Neuronal stem cell (in vitro differentiated cells): ENCODE measurements at places on chromosomes 11 and 22.

DNA sequence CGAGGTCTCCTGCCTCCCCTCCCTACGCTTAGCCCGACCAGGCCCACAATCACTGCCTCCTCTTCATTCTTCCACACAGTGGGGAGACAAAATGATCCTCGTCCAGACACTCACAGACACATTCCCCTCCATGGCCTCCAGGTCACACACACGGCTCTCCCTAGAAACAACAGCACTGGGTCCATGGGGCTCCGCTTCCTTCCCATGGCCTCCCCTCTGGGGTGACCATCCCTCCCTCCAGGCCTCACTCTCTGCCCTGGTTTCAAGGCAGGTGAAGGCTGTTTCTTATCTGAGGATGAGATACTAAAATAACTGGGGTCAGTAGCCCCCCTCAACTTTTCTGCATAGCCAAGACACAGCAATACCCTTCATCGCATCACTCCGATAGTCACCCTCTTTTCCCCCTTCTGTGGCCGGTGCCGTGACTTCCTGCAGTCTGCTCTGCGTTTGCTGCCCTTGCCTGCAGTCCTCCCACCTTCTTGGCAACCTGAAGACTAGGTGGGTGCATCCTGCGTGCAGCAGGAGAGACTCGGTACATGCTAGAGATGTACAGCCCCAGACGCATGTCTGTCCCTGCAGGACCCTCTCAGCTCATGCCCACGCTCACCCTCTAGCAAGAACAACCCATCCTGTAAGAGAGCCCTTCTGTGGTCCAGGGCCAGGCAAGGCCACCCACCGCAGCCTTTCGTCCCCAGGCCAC is 55.8 kb downstream of the CD6 start:
- DNase-seq = no peak

DNA sequence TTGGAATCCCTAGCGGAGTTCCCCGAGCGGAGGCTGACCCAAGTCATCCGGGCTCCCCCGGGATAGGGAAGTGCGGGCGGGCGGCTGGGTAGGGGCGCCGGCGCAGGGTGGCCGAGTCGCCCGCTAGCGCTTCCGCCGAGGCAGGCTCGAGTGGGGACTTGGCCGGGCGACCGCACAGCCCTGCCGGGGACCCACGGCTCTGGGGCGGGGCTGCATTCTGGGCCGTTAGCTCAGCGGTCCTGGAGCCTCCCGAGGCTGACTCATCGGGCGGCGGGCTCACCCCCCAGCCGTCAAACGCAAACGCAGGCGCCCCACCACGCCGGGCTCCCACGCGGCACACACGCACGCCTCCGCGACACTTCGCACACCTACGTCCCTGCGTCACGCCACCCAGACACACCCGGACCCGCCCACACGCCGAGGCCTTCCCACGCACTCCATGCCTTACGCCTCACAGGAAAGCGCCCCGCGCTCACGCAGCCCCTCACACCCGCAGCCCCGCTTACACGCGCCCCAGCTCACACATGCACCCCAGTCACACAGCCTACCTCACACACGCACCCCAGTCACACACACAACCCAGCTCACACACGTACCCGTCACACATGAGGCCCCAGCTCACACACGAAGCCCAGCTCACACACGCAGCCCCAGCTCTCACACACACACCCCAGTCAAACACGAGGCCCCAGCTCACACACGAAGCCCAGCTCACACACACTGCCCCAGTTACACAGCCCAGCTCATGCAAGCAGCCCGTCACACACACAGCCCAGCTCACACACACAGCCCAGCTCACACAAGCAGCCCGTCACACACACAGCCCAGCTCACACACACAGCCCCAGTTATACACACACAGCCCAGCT is 1.2 kb downstream of the PHLDB1 start:
- DNase-seq = no peak

DNA sequence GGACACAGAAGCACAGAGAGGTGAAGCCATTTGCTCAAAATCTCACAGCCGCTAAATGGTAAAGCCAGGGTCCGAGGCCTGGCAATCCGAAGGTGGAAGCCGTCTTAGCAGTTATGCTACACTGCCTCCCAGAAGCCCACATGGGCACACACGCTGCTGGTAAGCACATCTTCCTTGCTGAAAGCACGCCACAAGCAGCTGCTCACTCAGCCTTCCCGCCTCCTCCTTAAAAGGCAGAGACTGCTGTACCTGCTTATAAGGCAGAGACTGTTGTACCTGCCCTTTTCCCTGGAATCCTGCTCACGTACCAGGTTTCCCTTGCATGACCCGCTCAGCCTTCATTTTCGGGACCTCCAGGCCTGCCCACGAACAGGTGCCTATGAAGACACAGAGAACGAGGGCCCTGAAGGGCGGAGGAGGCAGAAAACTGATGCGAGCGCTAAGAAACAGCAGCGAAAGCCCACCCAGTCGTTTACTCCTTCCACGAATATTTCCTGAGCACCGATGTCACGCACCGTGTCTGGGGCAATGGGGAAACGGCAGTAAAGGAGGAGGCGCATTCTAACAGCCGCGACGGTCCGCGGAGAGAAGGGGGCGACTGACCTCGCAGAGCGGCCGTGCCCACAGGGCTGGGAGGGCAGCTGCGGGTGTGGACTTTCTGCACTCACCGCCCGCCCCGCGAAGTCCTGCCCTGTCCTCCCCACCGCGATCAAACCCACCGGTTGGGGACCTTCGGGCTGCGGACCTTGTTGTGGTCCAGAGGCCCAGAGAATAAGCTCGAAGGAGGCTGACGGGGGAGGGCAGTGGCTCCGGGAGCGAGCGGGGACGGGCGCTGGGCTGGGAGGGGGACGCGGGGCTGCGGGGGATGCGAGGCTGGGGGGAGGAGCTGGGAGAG is 13.0 kb downstream of the SPATA19 start:
- no peak for DNase-seq

DNA sequence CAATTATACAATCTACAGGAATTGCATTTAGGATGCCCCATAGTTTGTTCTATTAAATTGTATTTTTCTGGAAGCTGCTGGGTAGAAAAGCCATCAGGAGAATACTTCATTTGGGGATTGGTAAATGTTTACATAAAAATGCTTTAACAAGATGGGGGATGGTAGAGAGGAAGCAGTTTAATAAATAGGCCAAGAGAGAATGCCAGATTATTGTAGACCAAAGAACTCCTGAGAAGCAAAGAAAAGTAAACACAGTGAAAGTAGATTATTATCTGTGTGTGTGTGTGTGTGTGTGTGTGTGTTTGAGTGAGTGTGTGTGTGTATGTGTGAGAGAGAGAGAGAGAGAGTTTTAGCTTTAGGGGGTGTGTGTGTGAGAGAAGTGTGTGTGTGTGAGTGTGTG is 820.4 kb upstream of the CCDC90B start:
- DNase-seq = no peak

DNA sequence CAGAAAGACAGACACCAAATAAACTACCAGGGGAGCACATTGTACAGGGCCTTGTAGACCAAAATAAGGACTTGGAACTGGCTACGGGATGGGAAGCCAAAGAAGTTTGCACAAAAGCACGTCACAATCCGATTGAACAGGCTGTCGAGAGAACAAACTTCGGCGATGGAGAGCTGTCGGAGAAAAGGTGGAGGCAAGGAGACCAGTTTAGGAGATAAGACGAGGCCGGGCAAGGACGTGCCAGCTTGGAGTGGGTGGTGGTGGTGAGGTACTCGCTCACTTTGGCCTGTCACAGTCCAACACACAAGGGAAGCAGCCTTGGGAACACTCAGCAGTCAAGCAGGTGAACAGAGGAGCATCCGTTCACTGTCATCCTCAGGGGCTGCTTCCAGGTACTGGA is 19.0 kb downstream of the APOL5 start:
- DNase-seq = no peak

DNA sequence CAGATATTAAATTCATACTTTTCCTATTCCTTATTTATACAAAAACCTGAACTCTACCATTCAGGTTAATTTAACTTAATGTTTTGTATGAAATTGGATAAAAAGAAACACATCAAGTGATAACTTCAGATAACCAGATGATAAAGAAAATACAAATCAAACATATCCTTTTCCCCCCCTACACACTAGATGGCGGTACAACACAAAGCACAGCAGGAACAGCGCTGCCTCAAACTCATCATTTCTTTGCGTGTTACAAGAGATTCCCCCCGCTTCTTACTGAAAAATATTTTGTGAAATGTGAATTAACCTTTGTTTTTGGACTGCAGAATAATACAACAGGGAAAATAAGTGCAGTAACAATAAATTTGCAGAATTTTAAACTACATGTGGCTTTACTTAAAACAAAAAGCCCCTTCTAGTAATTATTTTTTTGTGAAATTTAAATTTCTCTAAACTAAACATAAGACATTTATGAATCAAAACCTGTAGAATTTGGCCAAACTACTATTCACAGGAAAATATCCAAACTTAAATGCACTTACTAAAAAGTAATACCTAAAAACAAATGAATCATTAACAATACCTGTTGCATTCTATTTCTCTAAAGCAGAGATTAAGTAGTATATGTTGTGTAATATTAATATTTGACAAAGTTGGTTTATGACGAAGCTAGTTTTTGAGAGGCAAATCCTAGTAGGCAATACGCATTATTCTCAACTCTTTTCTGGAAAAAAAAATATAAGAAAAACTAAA is 74.4 kb downstream of the ARHGAP32 start:
- peak; percentile 58 for DNase-seq

- DNase-seq = no peak
These were observed 11.4 kb downstream of the MPEG1 start for GRCh38 chr11:59201353-59201752.

- DNase-seq = no peak
These were observed 38.7 kb downstream of the TMEM45B start for GRCh38 chr11:129854232-129854805.

GRCh38 chr11:96256215-96257011 is 86.6 kb downstream of the MAML2 start:
- no peak for DNase-seq

GRCh38 chr11:8067929-8068575 is 13.0 kb upstream of the TUB start:
- DNase-seq = no peak

GRCh38 chr11:111531136-111531535 is 9.4 kb upstream of the LAYN start:
- no peak for DNase-seq

DNA sequence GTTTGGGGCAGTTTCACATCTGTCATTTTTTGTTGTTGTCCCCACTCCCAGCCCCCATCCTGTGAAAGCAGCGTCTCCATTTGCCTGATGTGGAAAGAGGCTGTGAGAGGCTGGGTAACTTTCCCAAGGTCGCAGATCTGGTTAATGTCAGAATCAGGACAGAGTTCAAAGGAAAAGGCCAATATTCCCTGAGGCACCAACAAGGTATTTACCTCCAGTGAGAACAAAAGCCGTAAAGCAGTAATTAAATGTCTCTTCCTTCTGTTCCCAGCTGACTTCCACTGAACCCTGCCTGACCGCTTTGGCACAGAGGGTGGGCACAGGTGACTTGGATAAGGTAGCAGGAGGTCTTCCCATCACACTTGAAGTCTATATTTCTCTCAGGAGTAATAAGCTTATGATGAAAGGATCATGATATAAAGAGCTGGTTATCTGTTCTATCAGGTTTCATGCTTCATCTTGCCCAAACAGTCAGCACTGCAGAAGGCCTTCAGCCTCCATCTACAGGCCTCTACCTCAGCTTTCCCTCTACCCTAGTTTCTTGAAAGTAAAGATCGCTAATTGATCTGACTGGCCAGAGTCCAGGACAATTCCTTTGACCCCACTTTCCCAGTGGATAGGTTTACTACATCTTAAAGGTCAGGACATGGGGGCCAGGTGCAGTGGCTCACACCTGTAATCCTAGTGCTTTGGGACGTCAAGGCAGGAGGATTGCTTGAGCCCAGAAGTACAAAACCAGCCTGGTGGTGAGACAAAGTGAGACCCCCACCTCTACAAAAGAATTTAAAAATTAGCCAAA is 9.4 kb downstream of the C11orf91 start:
- DNase-seq = no peak

GRCh38 chr11:9146477-9146876 is 55.1 kb upstream of the SCUBE2 start:
- no peak for DNase-seq

- DNase-seq = no peak
These were observed 147.4 kb upstream of the POU2AF2 start for GRCh38 chr11:111098091-111098490.

GRCh38 chr11:95904009-95904650 is 19.8 kb downstream of the MTMR2 start:
- no peak for DNase-seq

GRCh38 chr11:7019500-7020182 is 505 bp downstream of the ZNF214 start:
- no peak for DNase-seq

DNA sequence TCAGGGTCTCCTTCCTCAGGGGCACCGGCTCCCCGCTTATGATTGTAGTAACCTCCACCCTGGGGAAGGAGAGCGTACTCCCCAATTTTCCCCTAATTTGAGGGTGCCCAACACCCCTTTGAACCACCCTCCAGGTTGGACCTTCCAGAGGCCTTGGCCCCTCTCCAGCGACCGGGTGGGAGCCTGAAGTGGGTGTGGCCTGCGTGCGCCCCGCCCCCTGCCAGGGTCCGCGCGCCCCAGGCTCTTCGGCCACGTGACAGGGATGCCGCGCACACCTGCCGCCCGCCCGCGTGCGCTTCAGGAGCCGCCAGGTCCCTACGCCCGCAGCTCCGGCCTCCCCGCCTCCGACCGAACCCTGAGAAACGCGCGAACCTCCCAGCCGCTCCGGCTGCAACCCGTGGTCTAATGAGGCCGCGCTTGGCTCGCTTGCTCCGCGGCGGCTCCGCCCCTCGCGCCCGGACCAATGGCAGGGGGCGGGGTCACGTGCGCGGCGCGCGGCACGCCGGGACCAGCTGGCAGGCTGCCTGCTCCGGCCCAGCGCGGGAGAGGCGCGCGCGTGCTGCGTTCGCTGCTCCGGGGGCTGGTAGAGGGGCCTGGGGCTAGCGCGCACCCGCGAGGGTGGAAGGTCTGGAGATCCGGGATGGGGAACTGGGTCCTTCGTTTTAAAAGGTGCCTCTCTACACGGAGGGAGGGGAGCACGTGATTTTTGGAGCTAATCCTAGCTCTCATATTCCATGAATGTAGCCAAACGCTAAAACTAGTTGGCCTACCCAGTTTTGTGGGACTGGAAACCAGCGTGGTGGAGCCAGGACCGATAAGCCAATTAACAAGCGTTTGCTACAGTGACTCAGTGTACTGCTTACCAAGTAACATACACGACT is at the start of gene FOXRED2:
Gene FOXRED2, minus strand, starts transcription at position 404 of the 881 bp plus-strand sequence. CDS start 618 bp downstream, outside the sequence.
- peak; percentile 74 for DNase-seq
